ENCODE measurements at places on chromosomes 2 and 18.

DNA sequence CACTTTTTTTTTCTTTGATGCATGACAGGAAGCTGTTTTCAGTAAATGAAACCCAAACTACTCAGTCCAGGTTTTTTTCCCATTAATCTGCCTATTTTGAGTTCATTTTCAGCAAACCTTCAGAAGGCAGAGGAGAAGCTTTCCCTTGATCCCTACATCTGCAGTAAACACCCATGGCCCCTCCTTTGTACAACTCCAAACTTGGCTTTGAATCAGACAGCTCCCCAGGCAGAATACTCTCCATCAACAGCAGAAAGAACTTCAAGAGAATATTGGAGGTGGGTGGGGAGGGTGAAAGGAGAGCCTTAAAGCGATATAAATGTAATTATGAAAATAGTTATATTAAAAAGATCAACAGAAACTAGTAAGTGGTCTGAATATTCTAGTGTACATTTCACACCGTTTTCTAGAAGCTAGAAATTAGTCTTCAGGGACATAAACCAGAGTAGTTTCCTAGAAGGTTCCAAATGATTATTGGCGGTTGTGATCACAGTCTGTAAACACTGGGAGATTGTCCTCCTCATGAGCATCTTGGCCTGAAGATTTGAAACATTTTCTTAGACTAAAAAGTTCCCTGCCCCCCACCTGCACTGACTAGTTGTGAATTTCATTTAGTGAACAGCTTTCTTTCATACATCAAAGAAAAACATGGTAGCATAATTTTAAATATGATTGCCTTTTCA, 75.1 kb upstream of the STK39 start:
- DNase-seq, result no peak

GRCh38 chr2:67881816-67882215, 181.0 kb downstream of the C1D start:
- DNase-seq, result no peak

DNA sequence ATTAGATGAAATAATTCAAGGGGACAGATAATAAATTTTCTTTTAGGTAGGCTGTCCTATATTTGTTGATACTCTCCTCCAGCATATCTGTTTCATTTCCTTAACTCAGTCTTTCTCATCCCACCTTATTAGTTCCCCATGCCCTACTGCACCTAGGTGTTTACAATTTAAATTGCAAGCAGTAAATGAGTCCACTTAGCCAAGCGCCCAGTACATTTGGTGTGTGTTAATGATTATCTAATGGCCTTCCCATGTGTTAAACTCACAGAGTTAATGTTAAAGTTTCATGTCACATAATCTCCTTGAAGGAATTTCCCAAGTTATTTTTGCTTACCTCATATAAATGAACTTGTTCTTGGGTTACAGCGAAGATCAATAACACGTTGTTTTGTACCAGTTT, 31.2 kb downstream of the ITGB6 start:
- DNase-seq, result no peak

- no peak for DNase-seq
Observed at GRCh38 chr2:165361514-165361913, 108.0 kb upstream of the CSRNP3 start.

DNA sequence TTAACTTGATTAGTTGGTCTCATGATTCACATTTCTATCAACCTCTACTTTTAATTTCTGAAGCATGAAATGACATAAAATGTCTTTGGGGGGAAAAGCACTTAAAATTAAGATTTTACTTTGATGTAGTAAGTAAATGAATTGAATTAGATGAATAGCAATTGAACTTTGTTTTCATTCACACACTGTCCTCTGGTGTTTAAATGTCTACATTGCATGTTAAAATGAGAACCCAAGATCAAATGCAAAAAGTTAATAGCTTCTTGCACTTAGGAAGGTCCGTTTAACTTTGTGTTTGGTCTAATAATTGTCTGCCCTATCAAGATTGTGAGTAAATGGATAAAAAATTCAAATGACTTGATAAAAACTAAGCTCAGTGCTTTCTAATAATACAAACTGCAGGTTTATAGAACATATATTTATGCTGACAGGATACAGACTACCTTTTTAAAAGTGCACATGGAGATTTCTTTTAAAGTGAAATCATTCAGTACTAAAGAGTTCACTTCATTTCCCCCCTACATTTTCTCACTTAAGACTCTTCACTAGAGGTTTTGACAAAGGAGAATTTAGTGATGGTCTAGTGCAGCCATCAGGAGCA, 156.2 kb upstream of the NABP1 start:
- DNase-seq, result no peak

All from amniotic stem cell (primary cell).